ENCODE measurements at places on chromosomes 12 and 14.
A peak's percentile ranks its signal among the peaks of the same experiment; 100 is the strongest.

- DNase-seq, result peak; percentile 83
Measured at GRCh38 chr12:56488041-56488955, at the start of gene GLS2. Gene GLS2 (minus strand): TSS chr12:56488161. CDS start chr12:56488118, 43 bp downstream.

DNA sequence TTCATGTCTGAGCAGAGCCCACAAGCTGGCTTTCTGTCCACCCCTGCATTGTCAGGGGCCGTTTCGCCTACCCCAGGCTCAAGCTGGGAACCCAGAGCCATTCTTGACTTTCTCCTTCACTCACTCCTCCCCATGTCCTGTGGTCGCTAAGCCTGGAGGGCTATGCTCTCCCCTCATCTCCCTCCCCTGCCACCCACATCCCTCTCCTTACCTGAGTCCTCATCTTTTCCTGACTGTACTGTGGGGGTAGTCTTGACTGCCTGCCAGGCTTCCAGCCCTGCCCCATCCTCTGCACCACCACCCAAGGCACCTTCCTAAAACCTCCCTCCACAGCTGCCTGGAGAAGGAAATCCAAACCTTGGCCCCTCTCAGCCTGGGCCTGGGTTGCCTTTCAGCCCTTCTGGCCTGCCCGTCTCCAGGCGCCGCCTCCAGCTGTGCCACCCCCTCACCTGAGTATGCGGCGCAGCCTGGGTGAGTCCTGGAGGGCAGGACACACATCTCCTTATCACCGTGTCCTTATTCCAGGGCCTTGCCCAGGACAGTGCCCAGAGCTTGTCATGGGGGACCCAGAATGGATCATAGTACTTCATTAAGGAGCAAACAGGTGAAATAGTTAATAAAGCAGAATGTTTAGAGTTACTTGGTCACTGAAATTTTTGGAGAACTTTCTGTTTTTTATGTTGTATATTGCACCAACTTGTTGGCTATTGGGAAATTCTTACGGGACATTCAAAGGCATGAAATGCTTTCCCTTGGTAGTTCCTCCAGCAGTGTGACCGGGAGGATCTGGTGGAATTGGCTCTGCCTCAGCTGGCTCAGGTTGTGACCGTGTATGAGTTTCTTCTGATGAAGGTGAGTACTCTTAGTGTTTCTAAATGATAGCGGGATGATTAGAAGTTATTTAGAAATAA is 14.5 kb downstream of the ZNF839 start:
- DNase-seq, result no peak

GRCh38 chr12:29883525-29883924 is 99.8 kb upstream of the TMTC1 start:
- no peak for DNase-seq

DNA sequence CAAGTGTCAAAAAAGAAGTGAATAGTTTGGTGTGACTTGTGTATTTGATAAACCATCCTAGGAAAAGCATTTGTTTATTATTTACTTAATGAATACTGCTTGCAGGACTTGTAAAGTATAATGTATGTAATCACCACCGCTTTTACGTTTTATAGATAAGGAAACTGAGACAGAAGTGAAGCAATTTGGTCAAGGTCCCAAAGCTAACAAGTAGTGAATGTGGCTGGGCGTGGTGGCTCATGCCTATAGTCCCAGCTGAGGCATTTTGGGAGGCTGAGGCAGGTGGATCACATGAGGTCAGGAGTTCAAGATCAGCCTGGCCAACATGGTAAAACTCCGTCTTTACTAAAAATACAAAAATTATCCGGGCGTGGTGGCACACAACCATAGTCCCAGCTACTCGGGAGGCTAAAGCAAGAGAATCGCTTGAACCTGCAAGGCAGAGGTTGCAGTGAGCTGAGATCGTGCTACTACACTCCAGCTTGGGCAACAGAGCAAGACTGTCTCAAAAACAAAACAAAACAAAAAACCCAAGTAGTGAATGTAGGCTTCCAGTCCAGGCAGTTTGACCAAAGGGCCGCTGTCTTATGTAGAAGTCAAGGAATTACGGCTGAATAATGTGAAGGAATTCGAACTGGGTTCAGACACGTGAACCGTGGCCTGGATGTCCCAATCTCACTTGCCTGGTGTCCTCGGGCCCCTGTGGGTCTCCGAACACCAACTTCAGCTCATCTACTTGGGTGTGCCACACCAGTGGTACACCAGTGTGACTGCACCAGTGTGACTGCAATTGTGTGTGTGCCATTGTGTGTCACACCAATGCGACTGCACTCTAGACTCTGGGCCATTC is 88.3 kb upstream of the MED13L start:
- no peak for DNase-seq

Data from umbilical cord (tissue), 2 donors.